ENCODE measurements at places on chromosomes 4 and X.

- peak; percentile 24 for DNase-seq
These were observed at the start of gene TSC22D3 for GRCh38 chrX:107775734-107776511. Gene TSC22D3 (minus strand): TSS chrX:107775787. CDS start chrX:107775419, 368 bp downstream.

DNA sequence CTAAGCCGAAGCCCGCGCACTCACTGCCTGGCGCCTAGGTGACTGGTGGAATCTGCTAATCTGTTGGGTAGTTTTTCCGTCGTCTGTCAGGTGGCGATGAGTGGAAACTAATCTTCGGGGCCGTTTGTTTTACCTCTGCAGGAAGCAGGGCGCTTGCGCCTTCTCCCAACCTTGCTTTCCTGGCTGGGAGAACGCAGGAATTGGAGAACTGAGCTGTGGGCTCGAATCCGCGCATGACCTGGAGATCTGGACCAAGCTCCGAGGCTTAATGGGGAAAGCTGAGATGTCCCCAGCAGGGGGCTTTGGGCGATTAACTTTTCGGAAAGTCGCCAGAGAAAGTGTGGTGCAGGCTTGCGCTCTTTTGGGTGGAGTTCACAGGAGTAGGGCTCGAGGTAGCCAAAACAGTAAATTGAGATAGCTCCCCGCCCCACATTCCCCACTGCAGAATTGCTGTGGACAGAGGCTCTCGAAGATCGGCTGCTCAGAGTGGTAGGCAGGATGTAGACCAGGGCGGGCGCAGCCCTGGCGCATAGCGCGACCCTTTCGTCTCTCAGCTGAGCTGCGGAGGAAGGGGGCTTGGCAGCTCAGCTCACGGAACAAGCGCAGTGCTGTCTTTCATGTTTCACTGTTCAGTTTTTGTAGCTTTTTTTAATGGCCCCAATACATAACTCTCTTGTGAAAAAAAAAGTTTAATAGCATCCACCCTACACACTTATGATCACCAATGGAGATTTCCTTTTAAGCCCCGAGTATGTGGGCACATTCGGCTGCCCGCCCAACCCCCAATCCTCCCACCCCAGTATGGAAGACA, 2.7 kb upstream of the FGF5 start:
- no peak for DNase-seq

DNA sequence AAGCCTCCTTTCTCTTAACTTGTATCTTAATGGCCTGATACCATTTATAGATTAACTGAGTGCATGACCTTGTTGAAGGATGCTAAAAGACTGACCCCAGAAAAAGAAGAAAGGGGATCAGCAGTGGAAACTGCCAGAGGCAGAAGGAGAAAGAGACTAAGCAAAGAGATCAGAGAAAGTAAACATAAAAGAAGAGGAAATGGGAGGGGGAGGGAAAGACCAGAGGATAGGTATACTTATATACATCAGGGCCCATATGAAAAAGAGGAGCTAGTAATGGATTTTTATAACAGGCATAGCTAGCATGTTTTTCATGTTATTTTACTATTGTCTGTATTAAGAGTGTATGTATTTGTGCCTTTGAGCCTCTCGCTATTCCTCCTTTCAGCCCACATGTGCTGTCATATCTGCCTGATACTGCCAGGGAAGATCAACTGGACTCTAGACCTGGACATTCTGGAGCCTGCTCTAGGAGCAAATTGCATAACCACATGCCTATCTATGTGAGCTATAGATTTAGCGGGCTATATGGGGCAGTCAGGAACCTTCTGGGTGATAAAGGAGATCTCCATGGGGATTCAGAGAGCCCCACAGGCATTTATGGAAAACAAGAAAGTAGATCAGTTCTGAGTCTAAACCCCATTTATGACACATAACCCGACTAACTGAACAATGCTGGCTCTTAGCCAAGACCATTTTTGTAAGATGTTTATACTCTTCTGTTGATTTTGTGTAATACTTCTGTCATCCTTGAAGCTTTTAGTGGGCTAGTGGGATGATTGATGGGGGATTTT, 13.4 kb upstream of the SNX12 start:
- no peak for DNase-seq

DNA sequence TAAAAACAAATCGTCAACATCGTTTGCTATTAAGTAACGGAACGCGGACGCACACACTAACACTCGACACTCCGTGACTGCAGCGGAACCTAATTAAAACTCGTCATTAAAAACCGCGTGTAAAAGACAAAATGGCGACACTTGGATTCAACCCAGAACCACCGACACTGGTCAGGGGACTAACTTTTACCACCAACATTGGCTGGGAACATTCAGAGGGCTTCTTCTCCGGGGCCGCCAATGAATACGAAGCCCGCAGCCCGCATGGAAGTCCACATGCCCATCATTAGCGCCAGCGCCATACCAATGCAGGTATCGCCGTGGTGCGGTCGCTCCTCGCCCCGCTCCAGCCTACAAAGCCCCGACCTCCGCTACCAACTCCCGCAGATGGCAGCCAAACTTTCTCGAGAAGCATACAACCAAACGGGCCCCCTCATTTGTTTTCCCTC, 498 bp downstream of the RBMX start:
- no peak for DNase-seq

DNA sequence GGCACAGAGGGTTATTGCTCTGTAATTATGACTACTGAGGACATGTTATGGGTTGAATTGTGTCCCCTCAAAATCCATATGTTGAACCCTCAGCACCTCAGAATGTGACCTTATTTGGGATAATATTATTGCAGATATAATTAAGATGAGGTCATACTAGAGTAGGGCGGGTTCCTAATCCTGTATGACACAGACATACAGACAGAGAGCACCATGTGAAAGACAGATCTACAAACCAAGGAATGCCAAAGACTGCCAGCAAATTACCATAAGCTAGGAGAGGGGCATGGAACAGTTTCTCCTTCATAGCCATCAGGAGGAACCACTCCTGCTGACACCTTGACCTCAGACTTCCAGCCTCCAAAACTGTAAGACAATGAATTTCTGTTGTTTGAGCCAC, 115.2 kb upstream of the OTUD4 start:
- DNase-seq: no peak
